ENCODE measurements at places on chromosomes 5 and 9.

GRCh38 chr9:128558431-128559310, 6.3 kb downstream of the SPTAN1 start:
- DNase-seq = peak; percentile 4

GRCh38 chr5:68398146-68398812, 182.7 kb downstream of the PIK3R1 start:
- DNase-seq = no peak

- DNase-seq = no peak
Measured at GRCh38 chr9:88420227-88420626, 32.0 kb downstream of the SPIN1 start.

GRCh38 chr5:93381057-93381456, 200.0 kb downstream of the NR2F1-AS1 start:
- no peak for DNase-seq

DNA sequence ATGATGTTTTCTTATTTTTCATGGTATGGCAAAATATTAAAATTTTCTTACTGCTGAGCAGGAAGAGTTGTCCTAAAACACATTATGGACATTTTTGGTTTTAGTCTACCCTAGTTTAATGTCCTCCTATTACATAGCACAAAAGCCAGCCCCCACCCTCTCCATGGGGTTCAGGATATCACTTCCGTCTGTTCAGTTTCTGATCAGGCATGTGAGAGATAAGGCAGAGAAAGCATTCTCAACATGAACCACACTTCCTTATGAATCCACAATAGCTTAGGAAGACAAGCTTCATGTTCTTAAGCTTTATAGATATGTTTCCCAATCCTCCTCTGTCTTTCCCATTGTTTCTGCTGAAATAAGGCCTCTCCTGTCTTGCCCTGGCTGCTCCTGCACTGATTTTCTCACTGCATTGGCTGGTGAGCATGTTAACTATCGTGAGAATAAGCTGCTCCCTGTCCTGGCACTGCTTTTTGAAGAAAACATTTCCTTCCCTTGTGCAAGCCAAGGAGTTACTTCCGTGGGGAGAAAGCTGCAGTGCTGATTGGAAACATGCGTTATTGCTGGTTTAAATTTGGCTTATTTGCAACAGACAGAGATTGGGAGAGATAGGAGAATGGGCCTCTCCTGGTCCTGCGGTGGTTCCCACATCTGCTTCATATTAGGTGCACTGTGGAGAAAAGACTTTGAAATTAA, 260.3 kb upstream of the RPS23 start:
- no peak for DNase-seq

GRCh38 chr5:124317451-124317850, 429.0 kb downstream of the ZNF608 start:
- DNase-seq = no peak

GRCh38 chr9:75390951-75391350, 302.6 kb downstream of the OSTF1 start:
- no peak for DNase-seq

- no peak for DNase-seq
Measured at GRCh38 chr5:5770825-5771224, 348.3 kb downstream of the ICE1 start.

GRCh38 chr5:113375480-113376060, 59.2 kb downstream of the TSSK1B start:
- DNase-seq = no peak

DNA sequence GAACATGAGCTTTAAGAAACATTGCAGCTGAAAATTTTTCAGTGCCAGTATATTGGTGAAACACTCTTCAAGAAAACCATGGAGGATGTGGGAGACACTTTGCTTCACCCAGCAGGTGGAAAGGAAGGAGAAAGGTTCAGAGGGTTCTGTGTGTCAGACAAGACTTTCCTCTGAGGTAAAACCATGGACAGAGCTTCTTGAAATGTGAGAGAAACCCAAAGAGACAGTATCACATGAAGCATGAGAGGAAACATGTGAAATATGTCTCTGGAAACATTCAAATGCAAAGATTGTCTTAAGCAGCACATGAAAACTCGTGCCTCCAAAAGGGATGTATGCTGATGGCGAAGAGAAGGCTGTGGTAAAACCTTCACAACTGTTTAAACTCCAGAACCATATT, 368.9 kb upstream of the ST8SIA4 start:
- no peak for DNase-seq

DNA sequence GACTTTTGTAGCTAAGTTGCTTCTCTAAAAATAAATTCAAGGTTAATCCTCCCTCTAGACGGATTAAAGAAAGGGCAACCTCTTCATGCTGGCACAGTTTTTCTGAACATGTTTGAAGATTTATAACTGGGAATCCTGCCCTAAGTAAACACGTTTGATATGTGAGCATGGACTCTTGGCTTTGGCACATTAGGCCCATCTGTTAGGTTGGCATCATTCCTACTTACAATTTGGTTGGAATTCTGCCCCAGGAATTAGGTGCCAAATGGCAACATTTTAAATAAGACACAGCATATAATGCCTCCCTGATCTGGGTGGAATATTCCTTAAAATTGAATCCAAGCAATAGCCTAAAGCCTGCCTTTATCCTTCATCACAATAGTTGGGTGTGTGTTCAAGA, 372.3 kb upstream of the CDH18 start:
- no peak for DNase-seq

GRCh38 chr5:126004636-126005035, 418.6 kb upstream of the GRAMD2B start:
- no peak for DNase-seq

- DNase-seq = no peak
Measured at GRCh38 chr5:15529821-15530220, 29.8 kb downstream of the FBXL7 start.

- DNase-seq = no peak
Measured at GRCh38 chr9:21681641-21682040, 120.8 kb upstream of the MTAP start.

GRCh38 chr5:43649256-43649655, 46.3 kb downstream of the NNT start:
- DNase-seq = no peak

DNA sequence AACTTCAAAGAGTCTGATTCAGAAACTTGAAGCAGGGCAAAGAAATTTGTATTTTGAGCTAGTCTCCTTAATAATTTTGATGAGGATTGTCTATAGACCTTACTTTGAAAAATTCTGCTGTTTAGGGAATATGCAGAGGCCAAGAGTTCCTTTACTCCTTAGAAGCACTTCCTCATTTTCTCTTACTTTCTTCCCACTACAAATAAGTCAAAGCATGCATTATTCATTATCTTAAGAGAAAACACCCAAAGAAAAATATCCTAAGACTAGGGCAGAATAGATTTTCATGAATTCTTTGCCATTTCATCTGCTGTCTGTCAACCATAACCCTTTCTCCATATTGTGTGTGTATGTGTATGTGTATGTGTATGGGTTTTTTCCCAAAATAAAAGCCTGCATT, 307.9 kb downstream of the KCTD16 start:
- no peak for DNase-seq

DNA sequence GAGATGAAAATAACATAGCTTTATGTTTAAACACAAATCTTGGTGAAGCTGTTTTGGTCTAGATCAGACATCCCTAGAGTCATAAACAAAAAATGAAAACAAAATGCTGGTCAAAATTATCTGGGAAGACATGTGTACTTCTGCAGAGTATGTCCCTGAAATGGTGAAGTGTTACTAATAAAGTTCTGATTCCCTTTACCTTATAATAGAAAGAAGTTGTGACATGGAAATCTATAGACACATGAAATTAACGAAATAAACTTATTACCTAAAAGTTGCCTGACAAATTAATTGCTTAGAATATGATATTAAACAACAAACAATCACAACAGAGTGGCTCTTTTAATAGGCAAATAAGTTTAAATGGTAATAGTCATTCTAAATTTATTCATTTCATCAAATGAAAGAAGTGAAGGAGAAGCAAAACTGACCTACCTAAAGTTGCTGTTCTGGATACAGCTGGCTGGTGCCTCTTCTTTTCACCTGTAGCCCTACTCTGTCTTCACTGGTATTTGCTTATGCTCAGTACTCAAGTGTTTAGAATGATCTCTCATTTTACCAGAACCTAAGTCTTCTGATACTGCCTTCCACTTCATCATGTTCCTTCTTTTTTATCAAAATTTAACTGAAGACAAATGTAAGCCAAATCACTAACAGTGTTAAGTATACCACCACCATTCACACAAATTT, 38.8 kb downstream of the FNIP1 start:
- no peak for DNase-seq

- DNase-seq = no peak
Measured at GRCh38 chr9:126859111-126859510, 1.3 kb upstream of the ZBTB34 start.

DNA sequence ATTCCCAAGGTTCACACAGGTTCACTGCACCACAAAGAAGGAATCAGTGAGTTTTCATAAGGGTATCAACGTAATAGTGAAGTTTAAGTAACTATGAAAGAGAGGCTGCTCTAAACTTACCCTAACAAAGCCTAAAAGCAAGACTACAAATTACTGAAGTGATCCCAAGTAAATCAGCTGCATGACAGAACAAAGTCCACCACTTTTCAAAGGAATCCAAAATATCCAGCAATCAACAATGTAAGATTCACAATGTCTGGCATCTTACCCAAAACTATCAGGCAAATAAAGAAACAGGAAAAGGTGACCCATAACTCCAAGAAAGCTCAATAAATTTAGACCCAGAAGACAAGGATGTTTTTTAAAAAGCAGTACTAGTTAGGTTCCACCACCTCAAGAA, 70.1 kb downstream of the GNAQ start:
- DNase-seq = no peak

GRCh38 chr5:80620211-80620610, 34.2 kb upstream of the MSH3 start:
- DNase-seq = no peak

GRCh38 chr5:56862909-56863308, 46.5 kb upstream of the SETD9 start:
- DNase-seq = no peak

- no peak for DNase-seq
Measured at GRCh38 chr5:53642061-53642460, 81.6 kb downstream of the NDUFS4 start.

DNA sequence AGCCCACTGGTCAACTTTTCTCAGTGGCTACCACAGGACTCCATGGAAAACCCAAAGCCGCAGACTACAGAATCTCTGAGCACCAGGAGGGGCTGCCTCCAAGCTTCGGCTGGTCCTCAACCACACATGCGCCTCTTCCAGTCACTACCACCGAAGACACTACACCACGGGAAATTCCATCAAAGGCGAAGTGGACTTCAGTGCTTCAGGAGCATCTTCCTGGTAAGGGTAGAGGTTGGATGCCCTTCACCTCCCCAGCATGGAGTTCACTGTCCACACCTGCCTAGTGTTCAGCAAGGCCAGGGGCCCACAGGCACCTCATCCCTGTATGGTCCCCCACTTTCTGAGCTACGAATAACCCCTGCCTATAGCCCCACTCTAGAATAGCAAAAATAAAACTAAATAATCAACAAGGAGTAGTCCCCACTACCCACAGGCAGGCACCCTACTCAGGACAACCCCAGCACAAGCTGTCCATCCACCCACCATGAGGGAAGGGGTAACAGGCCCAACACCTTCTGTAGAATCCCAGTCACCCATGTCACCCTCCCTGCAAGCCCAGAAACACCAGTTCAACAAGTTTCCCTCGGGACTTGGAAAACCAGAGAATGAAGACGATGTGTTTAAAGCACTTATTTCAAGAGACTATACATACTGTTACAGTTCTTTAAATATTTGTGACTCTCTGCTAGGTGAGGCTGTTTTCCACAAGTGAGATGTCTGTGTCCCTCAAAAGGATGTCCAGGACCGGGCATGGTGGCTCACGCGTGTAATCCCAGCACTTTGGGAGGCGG, 2.6 kb downstream of the VDAC1 start:
- no peak for DNase-seq

- no peak for DNase-seq
Measured at GRCh38 chr9:86938780-86939179, 8.5 kb downstream of the GAS1 start.

DNA sequence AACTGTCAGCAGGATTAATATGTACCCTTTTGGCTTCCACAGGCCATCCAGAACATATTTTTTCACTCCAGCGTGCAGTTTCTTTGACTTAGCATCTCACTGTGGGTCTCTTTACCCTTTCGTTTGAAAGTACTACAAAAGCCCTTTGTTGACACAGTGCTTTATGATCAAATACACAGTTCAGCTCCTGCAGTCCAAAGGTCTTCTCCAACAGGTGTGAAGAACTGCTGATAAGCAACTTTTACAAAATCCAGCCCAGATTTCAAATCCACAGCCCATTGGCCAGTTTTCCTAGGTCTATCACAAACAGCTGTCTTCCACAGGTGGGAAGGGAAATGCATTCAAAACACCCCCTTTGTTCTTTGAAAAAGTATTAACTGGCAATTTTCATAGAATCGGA, 54.8 kb downstream of the MYO10 start:
- no peak for DNase-seq

DNA sequence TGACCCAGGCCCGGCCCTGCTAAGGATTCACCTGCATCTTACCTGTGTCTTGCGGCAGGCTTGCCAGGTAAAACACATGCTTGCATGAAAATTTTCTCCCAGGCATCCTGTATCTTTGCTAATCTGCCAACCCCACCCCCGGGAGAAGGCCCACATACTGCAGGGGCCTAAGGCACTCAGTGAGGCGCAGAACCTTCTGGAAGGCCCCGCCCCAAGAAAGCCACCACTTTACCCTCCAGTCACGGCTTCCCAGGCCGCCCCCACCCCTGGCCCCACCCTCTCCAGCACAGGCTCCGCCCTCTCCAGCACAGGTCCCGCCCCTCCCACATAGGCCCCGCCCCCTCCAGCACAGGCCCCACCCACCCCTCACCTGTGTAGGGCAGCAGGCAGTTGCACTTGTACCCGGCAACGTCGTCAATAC, 29.8 kb upstream of the SEC16A start:
- no peak for DNase-seq

DNA sequence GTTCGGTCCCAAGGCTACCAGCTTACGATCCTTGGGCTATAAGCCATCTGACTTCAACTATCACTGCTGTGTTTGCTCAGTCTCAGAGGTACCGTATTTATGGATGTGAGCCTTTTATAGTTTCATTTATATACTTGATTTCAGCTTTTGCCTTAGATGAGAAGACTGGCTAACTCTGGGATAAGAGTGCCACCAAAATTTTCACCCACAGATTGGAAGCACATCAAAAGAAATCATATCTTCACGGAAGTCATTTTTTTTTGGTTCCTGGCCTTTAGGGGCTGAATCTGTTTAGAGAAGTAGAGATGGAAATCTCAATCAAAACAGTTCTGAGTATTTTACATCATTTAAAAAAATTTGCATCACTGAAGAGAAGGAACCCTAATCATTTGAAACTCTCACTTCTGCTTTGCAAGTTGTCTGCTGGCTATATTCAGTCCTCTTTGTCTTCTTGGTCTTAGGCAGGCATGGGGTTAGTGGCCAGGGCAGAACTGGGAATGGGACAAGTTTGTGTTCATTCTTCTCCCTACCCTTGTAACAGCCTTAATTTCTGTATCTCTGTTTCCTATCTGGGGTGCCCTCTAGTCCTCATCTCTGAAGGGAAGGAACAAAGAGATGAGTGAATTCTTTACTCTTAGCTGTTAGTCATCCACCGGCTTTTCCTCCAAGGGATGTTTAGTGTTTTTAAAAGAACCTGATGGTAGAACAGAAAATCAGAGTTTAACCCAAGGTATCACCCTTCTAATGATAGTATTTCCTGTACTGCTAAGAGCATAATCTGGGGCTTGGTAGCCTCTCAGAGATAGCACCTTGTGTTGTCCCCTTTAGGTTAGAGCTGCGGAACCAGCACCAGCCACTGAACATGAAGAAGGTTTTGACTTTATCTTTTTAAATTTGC, 14.1 kb upstream of the TNFAIP8 start:
- no peak for DNase-seq

Data from stimulated activated CD8-positive, alpha-beta memory T cell treated with anti-CD3 and anti-CD28 coated beads, Interleukin-4, amount 100 ng/mL, for 1 hour (primary cell).